ENCODE measurements at places on chromosomes 7 and 10.

DNA sequence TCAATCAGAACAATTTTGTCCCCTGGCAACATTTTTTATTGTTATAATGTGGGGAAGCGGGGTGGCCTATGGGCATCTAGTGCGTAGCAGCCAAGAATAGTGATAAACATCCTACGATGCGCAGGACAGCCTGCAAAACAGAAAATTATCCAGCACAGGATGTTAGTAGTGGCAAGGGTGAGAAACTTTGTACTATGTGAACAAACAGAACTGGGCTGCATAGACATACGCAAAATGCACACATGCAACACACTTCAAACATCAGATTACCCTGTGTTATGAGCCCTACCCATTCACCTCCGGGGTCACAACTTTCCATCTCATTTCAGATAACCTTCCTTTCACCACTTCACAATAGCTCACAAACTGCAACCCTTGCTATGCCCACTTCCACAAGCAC is 3.1 kb downstream of the ZNF786 start:
- DNase-seq, result no peak

GRCh38 chr10:97132273-97132672 is 53.5 kb downstream of the SLIT1 start:
- DNase-seq, result no peak

DNA sequence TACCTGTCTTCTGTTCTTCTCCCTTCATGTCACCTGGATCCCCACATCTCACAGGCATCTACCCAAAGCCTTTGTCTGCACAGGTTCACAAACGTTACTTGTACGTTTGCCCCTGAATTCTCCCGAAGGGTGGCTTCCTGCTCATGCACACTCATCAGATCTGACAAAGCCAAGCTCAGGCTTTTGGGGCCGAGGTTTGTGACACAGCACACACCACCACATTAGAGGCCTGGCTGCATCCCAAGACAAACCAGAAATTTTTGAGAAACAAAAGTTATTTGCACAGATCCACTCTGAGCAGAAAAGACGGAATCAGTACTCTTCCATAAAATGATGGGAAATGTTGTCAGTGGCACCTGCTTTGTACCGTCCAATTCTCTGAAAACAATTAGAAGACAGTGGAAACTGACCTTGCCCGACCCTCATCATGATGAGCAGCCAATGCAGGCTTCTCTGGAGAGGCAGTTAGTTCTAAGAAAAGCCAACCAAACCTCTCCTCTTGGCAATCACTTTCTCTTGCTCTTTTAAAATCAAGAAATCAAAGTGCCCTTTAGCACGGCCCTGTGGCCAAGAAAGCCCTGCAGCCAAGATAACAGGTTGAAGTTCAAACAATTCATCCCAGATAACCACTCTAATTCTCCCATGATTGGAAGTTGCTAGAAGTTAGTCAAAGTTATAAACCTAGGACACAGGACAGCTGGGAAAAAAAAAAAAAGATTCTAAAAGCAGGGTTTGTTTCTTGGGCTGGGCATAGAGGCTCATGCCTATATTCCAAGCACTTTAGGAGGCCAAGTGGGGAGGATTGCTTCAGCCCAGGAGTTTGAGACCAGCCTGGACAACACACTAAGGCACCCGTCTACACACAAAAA is 13.6 kb upstream of the SVIL start:
- DNase-seq, result no peak

DNA sequence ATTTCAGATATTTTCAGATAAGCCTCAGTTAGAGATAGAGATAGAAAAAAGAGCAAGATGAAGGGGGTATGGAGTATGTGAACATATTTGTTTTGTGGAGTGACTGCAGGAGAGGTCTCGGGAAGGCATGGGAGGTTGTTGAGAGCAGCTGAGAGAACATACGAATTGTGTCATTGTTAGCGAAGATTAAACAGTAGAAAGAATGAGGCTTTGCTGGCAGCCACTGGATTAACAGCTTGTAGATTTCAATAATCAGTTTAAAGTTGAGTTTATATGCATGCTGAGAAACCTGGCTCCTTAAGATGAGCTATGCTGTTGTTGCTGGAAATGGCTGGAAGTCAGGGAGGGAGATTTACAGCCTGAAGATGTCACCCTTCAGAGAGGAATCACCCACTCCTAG is 100.9 kb upstream of the SORCS3 start:
- DNase-seq, result no peak

- no peak for DNase-seq
Measured at GRCh38 chr10:8498881-8499280, 444.4 kb downstream of the GATA3 start.

All from stimulated activated CD8-positive, alpha-beta memory T cell treated with anti-CD3 and anti-CD28 coated beads, Interleukin-4, amount 100 ng/mL, for 1 hour (primary cell).